ENCODE measurements at places on chromosomes 2 and 18. TPM values are rescaled to one million over a fixed set of nuclear protein-coding genes. Genes with fewer than 3 reads are reported as not detected.

The TEKT4 gene
- total RNA-seq = not detected

DNA sequence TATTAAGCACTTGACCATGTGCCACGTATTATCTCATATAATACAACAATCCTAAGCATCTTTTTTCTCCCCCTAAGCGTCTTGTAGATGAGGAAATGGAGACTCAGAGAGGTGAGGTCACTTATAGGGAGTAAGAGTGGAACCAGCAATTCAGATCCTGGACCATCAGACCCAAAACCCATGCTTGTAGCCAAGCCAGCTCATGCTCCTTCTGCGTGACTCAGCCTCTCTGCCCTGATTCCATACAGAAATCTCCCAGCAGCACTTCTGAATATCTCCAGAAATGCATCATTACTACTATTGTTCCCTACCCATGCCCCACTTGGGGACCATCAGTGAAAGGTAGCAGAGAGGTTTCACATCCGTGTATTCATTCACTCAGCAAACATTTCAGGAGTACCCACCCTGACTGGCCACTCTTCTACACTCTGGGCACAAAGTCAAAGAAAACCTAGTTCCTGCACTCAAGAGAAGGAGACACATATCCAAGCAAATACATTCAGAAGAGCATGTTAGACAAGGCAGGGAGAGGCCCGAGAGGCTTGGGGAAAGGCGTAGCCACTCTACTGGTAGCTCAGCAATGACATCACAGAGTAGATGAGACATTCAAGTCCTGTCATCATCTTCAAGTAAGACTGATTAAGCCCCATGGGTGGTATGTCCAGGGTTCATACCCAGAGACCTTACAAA lies 141.9 kb downstream of the MTCL1 start:
- no peak for DNase-seq

The POMC gene
- 5.1 TPM for total RNA-seq

The DSG4 gene
- not detected for total RNA-seq

DNA sequence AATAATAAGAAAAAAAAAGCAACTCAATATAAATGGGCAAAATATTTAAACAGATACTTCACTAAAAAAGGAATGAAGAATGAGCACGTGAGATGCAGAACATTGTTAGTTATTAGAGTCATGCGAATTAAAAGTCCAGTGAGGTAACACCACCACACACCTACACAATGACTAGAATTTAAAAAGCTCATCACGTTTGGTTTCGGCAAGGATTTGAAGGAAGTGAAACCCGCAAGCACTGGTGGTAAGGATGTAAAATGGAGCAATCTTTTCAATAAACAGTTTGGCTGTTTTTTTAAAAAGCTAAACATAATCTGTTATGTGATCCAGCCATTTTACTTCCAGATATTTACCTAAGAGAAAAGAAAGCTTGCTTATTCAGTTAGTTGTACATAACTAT lies 1181.6 kb upstream of the CELF4 start:
- no peak for DNase-seq

- no peak for DNase-seq
Observed at GRCh38 chr2:44778221-44778654, 163.3 kb upstream of the SIX3 start.

- peak; percentile 13 for DNase-seq
Observed at GRCh38 chr2:88919087-88919738, 227.7 kb downstream of the RPIA start.

DNA sequence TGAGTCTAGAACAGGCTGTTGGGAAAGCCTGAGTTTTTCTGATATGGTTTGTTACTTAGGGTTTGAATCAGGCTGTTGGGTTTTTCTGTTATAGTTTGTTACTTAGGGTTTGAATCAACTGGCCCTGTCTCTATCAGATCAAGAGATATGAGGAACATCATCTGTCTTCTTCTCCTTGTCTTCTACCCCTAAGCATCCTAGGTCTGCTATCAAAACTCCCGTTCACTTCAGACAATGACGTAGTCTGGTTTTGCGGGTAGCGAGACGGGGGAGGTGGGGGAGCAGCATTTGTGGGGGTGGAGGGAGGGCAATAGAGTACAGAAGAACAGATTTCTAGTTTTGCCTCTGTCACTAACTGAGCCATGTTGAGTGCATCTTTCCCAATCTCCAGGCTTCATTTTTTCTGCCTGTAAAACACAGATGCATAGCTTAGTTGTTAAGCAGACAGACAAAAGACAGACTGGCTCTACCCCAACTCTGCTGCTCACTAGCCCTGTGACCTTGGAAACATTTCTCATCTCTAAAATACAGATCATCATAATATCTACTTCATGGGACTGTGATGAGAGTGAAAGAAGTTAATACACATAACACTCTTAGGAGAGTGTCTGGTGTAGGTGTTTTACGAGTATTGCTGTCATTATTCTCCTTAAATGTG lies 9.1 kb downstream of the TNP1 start:
- peak; percentile 32 for DNase-seq

DNA sequence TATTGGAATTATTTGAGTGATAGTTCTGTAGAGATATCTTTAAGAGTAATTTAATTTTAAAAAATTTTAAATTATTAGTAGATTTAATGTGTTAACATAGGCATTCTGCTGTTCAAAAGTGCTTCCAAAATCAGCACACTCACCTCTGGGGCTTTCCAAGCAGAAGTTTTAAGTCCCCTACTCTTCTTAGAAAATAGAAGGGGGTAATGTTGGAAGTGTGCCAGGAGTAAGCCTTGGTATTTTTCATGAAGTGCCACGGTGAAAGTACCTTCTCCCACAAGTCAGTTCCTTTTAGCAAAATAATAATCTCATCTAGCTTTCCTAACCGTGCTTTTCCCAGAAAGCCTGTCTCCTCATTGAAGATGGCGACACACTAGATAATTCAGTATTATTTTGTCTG lies 3.9 kb upstream of the TNFRSF11A start:
- DNase-seq = no peak

- DNase-seq = no peak
Observed at GRCh38 chr2:53075760-53076159, 691.8 kb upstream of the CHAC2 start.

DNA sequence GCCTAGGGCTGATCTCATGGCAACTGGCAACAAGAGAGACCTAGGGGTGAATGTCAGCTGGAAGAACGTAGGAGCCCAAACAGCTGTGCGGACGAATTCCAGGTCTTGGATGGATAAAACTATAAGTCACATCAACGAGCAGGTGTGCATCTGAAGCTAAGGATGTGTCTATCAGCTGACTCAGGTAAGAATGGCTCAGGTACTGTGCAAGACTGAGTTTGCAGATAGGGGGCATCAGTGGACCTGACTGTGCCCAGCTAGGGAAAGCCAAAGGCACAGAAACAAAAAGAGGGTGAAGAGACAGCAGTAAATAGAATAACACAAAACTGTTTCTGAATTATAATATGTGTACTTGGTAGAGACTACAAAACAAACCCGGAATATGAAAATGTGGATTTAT lies 357.3 kb downstream of the ZEB2 start:
- DNase-seq = peak; percentile 64

The IL36RN gene
- total RNA-seq = not detected

DNA sequence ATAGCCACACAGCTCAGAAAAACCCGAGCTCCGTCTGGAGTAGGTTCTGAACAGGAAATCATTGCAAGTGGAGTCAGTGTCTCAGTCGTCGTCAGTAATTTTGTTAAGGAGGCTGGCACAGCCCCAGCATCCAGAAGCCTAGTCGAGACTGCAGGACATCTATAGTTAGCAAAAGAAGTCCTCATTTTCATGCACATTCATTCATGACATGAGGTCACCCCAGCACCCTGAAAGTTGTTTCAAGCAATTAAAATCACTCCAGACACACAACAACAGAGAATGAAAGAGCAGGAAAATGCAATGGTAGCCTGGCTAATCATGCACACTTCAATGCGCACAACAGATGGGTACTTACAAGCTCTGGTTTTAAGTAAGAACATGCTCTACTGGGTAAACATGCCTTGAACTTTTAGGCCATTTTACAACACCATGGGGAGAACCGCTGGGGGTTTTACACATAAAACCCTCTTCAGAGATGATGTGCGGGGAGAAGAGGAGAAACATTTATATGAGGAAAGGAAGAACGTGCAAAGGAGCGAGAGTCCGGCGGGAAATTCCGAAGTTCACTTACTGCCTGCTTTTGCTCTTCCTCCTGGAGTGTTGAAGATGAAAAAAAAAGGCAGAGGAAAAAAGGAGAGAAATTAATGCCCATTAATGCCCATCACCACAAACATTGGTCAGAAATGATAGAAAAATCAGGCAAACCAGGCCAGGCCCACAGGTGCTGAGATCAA lies 77.4 kb upstream of the DNMT3A start:
- no peak for DNase-seq

- peak; percentile 39 for DNase-seq
Observed at GRCh38 chr2:86078774-86079545, 26.7 kb downstream of the POLR1A start.

- DNase-seq = no peak
Observed at GRCh38 chr2:192150166-192150565, 44.6 kb downstream of the TMEFF2 start.

The KANSL3 gene
- total RNA-seq = 39.8 TPM

DNA sequence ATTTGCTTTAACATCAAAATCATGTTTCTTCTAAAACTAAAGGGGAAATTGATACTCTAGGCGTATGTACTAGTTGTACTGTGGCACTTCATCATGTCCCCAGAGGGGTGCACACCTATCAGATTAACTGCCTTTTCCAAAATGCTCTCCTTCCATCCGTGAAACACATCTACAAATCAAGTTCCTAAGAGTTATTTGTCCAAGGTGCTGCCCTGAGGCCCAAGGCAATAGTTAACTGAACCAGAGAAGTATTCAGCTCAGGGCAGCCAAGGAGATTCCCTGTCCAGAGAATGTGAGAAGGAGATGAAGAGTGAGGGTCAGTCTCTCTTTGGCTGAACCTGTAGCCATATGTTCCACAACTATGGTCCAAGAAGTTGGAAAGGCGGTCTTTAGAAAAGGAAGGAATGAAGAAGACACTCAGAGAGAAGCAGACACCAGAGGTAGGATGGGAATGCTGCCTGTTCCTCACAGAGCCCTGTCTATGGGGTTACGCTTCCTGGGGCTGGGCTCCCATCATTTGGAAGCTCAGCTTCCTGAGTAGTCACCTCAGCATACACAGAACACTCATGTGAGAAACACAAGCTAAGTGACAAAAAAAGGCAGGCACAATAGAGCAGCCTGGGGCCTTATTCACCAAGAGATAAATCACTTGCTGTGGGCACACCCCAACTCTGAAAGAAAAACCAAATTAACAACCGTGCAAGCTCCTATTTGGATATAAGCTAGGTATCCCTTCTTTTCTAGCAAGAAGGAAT lies 55.6 kb downstream of the ANKRD44 start:
- DNase-seq = no peak

DNA sequence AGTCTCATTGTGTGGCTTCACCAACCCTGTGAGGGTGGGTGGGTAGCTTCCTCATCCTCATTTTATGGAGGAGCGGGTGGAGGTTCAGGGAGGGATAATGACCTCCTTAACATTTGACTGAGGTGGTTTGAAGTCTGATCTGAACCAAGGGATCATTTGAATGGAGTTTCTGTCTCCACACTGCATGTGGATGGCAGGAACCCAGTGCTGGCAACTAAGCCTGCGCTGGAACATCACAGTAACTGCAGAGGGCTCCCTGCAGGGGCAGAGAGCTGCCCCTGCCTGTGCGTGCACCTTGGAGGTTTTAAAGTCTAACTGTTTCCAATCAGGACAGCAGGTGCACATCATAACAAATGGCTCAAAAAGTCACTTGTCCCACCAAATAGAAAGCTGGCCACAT lies 3.3 kb downstream of the AGAP1 start:
- no peak for DNase-seq

DNA sequence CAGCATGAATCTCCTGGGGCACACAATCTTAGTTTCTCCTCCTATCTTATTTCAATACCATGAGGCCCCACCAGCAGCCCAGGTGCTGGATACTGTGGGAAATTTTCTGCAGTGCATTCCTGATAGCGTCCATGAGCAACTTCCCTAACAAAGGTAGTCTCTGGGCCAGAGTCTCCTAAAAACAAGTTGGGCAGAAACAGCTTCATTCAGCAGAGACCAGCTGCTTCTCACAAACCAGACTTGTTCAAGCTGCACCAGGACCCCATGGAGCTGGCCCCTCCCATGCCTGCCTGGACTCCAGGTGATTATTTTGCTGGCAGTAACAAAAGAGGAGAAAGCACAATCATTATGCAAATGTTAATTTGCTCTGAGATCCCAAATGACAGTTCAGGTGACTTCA lies 31.4 kb downstream of the MYO5B start:
- DNase-seq = no peak

DNA sequence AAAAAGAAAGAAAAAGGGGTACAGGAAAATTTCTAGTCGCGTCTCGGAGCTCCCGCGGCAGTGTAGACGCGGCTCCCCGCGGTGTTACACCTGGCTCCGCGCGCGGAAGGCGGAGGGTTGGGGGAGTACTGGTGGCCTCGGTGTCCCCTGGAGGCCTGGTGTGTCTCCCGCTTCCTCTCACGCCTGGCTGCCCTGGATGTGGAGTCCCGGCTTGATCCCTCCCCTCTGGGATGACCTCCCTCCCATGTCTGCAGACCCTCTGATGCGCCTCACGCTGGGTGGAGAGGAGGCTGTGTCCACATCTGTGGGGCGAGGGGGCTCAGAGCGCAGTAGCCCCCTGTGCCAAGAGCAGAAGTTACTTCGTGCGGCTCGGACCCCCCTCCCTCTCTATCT lies 1.2 kb downstream of the KIF5C start:
- peak; percentile 36 for DNase-seq
